ENCODE measurements at places on chromosomes 16 and 17.
A peak's percentile ranks its signal among the peaks of the same experiment; 100 is the strongest.

GRCh38 chr16:24357511-24357910 lies 101.4 kb downstream of the CACNG3 start:
- no peak for DNase-seq

- DNase-seq: no peak
Observed at GRCh38 chr16:66266436-66267291, 99.8 kb upstream of the CDH5 start.

DNA sequence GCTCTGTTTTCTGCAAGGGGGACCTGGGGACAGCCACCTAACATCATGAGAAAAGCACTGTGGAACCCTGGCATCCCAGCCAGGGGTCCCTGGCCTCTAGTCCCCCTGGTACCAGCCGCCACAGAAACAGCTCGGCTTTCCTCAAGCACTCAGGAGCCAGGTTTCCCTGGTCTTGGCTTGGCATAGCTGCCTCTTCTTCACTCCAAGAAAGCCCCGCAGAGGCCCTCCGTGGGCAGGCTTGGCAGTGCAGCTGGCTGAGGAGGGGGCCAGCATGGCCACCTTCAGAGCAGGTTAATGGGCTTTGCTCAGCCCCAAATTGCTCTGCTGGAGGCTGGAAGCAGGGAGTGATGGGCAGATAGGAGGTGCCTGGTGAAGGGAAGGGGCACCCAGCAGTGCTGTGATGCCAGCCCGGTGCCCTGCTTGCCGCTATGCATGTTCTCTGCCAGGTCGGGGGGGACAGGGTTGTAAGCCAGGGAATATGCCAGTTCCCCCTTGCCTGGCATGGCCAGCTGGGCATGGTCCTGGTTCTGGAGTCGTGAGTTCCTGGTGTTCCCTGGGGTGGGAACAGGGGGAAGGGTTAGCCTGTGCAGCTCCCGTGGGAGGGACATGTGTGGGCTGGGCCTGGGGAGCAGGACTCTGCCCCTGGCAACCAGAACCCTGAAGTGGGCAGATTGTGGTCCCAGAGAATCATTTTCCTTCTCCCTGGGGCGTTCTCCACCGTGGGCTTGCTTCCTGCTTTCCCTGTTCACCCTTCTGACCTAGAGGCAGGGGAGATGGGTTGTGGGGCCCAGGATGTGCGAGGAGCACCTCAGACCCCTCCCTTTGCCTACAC lies 3.2 kb downstream of the ANKRD13B start:
- no peak for DNase-seq

DNA sequence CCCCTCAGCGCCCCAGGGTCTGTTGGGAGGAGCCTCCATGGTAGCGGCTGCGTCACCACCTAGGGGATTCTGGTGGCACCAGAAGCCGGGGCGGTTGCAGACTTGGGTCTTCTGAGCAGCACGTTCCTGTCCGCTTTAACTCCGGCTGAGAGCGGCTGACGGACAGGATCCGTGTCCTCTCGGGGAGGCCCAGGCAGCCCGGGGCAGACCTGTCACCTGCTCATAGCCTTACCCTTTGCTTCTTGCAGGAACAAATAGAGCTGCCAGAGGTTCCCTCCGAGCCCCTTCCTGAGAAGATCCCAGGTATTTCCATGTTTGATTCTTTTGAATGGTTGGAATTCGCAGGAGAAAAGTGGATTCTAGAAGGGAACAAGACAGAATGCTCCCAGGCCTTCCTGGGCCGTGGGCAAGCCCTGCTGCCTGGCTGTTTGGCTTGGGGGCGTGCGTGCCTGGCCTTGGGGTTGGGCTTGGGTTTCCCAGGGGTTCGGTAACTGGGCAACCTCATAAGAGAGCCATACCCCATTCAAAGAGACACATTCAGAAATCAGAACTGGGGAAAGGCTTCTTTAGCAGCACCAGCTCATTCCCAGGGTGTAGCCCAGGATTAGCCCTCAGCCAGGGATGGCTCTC lies 6.6 kb downstream of the CHMP6 start:
- no peak for DNase-seq

DNA sequence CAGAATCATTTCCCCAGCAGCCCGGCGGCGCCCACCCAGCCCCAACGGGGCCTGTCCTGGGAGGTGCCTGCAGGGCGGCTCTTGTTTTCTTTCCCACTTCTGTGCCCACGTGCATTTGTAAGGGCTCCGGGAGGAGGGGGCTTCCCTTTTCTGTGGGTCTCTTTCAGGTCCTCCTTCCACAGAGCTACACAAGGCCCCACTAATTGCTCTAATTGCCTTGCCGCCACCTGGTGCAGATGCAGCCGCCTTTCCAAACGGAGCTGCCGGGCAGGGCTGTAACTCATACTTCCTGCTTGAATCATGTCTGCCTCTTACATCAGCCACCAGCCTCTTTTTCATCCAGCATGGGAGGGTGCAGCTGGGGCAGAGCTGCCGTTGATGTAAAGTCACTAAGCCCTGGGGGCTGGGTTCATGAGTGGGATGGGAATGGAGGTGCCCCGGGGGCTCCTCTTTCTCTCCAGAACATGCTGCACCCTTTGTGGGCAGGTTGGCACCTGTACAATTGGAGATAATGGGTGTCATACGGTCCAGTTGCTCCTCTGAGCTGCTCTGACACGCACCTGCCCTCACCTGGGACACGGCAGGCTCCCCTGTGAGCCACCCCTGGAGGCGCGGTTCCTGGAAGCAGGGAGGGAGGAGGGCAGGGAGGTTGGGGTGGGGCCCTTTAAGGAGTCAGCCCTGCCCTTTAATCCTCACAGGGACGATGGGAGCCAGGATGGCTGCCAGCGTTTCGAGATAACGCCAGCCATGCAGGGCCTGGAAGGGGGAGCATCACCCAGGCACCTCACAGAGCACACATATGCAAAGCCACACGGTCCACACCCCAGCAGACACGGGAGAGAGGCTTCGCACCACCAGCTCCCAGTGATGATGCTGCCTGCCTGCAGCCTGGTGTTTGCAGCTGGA lies 41.1 kb upstream of the KLHDC4 start:
- DNase-seq: peak; percentile 92

GRCh38 chr17:9324864-9325263 lies 250.8 kb downstream of the STX8 start:
- DNase-seq: no peak

GRCh38 chr17:9406046-9406606 lies 169.5 kb downstream of the STX8 start:
- DNase-seq: no peak

DNA sequence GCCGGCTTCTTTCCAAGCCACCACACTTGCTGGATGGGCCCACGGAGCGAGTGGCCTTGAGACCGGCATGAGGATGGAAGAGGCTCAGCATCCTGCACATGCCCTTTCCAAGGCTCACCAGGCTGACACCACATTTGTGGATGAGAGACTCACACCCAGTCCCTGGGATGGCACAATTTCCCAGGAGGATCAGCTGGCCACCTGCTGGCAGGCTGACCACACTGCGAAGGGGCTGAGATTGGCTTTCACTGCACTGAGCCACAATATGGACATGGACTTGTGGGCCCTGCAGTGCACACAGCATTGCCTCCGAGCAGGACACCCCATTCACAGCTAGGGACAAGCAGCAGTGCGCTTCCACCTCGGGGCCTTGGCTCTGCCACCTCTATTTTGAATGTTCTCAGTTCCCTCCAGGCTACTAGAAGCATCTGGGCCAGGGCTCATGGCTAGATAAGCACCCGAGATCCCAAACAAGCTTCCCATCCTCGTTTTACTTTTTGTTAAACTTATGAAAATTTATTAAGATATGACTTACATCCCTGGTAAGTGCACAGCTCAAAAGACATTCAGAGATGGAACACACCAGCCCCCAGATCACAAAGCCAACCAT lies 25.3 kb upstream of the KSR1 start:
- DNase-seq: peak; percentile 50

- DNase-seq: no peak
Observed at GRCh38 chr16:90078579-90078895, 1.4 kb upstream of the PRDM7 start.

DNA sequence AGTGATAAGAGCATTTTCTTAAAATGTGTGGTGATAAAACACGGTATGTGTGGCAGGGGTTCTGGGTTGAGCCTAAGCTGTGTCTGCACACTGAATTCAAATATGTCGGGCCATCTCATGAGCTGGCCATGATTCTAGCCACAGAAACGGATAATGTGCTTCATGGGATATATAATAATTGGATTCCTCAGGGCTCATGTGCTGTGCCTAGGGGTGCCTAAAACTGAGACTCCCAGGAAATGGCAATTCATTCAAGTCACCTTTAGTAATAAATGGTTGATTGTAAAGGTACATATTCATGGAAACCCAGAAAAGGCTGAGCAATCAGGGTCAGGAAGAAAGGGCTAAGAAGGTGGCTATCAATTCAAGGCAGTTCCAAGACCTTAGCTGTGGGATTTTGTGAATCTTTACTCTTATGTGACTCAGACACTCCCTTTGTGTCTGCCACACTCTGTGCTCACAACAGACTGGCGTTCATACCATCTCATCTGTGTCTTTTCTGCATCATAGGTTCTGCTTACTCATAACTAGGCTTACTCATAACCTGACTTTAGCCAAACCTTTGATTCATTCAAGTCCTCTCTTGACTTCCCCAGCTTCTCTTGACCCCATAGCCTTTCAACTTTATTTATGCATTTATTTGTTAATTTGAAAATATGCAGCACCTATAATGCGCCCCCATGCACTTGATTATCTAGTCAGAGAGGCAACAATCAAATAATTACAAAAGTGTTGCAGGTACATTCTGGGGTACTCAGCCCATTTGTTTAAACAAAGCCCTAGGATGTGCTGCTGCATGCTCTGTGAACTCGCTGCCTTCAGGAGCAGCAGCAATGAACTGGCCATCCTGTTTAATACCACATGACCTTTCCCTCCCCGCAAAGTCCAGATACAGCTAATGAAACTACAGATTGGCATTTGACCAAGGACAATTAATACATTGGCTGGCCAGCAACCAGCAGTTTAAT lies 28.4 kb upstream of the MED13 start:
- DNase-seq: peak; percentile 42

- DNase-seq: no peak
Observed at GRCh38 chr16:11674818-11675560, 6.7 kb downstream of the SNN start.

GRCh38 chr17:82458885-82459424 lies 414 bp downstream of the NARF start:
- DNase-seq: no peak

- DNase-seq: no peak
Observed at GRCh38 chr16:273547-274421, 2.0 kb downstream of the RGS11 start.

- no peak for DNase-seq
Observed at GRCh38 chr17:27854163-27854562, 39.0 kb downstream of the LYRM9 start.

DNA sequence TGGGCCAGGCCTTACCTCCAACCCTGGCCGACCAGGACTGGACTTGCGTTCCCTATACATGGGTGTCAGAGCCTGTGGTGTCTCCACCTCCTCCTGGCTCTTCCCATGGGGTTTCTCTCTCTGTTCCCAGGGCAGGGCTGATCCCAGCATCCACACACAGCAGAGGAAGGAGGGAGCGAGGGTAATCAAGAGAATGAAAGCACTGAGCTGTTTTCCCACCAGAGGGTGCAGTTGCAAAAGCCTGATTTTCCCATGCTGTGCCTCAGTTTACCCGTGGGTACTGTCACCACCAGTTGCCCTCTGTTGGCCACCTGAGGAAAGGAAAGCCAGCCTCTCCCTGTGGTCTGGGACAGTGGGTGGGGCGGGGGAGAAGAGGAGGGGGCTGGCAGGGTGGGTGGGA lies 249.7 kb upstream of the GSE1 start:
- DNase-seq: no peak

DNA sequence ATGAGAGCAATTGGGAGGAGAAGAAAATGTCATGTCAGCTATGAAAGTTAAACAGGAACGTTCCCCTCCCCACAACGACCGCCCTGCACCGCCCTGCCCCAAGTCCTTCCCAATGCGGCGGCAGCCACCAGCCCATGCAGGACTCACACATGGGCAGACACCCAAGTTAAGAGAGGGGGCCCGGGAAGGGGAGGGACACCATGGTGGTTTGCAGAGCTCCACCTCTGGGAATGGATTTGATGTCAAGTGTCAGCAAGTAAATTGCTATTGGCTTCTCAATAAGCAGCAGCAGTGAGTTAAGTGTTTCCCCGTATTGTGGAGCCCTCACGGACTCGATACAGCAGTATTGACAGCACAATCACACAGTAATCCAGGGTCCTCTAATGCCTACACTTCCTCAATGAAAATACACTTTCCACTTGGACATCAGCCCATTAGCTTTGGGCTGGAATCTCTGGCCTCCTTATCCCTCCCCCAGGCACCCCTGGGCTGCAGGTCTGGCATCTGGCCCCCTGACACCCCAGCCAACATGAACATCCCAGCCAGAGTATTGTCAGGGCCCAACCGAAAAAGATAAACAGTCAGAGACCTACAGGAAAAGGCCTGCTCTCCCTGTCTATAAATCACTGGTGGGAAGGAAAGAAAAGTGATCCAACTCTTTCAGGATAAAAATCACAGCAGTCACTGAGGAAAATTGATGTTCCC lies 22.6 kb downstream of the ZFHX3 start:
- peak; percentile 57 for DNase-seq

DNA sequence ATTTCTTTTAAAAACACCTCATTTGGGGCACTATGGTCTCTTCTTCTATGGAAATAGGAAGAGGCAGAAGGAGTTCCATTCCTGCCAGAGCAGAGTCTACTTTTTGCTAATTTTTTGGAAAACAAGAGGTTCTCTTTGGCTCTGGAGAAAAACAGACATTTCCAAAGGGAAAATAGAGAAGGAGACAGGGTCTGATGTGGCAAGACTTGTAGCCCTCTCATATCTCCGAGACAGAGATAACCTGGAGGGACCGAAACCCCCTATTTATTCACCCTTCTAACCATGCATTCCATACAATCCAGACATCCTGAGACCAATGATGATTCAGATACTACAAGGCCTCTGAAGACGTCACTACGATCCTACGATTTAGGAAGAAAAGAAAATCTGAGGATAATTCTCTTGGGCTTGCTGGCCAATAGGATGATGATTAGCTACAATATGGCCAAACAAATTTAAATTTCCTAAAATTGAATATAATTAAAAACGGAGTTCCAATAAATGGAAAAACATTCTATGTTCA lies 70.2 kb downstream of the HIC1 start:
- DNase-seq: no peak

GRCh38 chr16:52597073-52597771 lies 50.3 kb upstream of the TOX3 start:
- DNase-seq: no peak

GRCh38 chr17:37740915-37741314 lies 3.9 kb downstream of the HNF1B start:
- no peak for DNase-seq

DNA sequence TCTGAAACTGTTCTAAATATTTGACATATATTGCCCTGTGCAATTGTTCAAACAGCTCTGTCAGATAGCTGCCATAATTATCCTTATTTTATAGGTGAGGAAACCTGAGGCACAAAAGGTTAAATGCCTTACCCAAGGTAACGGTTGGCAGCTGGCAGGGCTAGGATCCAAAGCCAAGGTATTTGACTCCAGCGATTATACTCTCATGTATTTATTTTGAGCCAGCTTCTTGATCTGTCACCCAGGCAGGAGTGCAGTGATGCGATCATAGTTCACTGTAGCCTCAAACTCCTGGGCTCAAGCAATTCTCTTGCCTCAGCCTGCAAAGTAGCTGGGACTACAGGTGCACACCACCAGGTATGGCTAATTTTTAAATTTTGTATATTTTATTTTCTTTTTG lies 7.2 kb downstream of the ENO3 start:
- DNase-seq: no peak

Data from BE2C (cell line).